ENCODE measurements at places on chromosomes 12 and 14.

- peak; percentile 13 for DNase-seq
Observed at GRCh38 chr12:57128519-57129247, 400 bp downstream of the LRP1 start.

DNA sequence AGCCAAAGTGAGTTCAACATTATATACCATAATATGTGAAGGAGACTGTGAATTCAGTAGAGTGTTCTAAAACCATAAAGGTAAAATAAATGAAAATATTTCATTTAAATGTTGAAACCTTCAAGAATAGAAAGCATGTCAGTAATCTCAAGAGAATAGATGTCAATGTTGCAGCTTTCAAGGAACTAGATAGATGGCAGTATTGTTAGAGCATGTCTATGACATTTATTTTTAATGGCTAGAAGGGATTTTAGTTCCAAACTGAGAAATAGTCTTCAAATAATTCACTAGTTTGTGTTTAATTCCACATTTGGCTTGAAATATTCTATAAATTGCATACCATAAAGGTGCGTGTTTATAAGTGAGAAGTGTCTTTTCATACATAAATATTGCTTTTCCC, 326.5 kb downstream of the FLRT2 start:
- no peak for DNase-seq

- no peak for DNase-seq
Observed at GRCh38 chr14:52023518-52023917, 34.2 kb downstream of the RTRAF start.

- no peak for DNase-seq
Observed at GRCh38 chr14:87901236-87901635, 91.7 kb downstream of the GALC start.

DNA sequence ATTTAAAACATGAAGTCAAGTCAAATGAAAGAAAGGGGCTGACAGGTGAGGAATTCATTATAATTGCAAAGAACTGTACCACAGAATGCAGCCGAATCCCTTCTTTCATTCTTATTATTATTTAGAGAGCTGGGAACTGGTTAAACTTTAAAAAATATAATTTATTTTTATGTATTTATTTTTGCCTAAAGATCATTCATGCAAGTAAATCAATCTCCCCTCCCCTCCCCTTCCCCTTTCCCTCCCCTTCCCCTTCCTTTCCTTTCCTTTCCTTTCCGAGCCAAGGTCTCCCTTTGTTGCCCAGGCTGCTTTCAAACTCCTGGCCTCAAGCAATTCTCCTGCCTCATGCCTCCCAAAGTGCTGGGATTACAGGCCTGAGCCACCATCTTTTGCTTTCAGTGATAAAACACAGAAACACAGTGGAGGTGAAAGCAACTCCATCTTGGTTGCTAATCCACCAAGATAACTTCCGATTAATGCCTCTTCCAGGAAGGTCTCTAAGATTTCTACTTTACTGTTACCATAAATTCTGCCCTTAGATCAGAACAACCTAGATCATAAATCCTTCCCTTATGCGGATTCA, 6.0 kb upstream of the UBC start:
- DNase-seq, result no peak

All from Caco-2 (cell line).